NB4 (cell line): ENCODE measurements at places on chromosomes 7 and 10.
A peak's percentile ranks its signal among the peaks of the same experiment; 100 is the strongest.

GRCh38 chr7:28270536-28270935 lies 89.9 kb upstream of the JAZF1 start:
- no peak for DNase-seq

DNA sequence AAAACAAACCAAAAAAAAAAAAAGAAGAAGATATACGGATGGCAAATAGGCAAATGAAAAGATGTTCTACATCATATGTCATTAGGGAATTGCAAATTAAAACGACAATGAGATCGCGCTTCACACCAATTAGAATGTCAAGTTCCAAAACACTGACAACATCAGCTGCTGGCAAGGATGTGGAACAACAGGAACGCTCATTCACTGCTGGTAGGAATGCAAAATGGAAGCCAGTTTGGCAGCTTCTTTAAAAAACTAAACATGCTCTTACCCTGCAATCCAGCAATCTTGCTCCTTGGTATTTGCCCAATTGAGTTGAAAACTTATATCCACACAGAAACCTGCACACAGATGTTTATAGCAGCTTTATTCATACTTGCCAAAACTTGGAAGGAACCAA lies 34.8 kb downstream of the CALML5 start:
- DNase-seq = no peak

DNA sequence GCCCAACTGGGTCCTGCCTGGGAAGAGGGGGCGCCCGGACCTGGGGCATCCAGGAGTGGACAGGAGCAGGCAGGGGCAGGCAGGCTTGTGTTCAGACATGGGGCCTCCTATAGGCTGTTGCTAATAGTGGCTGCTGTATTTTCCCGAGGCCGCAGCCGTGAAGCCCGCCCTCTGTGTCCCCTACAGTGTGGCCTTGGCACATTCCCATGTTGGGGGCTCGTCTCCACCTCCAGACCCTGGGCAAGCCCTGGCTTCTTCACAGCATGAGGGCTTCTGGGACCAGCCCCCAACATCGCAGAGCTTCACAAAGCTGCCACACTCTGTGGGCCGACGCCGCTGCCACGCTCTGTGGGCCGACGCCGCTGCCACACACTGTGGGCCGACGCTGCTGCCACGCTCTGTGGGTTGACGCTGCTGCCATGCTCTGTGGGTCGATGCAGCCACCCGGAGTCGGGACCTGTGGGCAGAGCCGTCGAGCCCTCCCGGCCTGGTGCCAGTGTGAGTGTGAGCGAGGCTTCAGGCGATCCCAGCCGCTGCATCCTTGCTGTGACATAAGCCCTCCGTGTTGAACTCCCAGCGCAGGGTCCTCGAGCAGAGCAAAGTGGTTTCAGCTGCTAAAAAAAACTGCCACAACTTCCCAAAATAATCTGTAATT lies 109.0 kb downstream of the INPP5A start:
- DNase-seq = no peak

DNA sequence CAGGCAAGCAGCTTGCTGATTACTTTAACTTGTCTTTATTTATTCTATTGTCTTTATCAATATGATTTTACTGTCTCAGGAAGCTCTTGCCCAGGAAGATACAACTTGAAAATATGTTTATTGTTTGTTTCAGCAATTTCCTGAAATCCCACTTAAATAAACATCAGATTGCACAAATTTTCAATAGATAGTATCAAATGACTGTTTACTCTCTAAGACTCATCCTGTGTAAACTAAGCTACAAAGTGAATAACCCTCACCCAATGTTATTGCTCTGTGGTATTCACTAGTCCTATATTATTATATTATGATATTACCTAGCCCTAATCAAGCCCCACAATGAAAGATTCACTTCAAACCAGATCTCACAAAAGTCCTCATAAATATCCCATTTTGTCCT lies 130.4 kb upstream of the HPS1 start:
- no peak for DNase-seq

DNA sequence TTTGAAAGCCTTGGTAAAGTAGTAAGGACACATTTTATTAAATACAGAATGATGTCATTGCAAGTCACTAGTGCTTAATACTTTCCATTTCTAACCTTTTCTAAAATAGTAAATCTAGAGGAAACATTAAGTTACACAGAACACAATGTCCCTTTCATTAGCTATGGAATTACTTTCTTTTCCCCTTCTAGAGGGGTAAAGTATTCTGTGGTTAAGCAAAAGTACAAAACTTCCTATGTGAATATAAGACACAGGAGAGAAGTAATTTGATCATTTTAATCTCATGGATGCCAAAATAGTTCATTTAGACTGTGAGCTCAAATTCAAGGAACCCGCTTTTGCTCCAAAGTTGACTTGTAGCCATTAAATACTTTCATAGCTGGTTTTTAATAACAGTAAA lies 49.8 kb downstream of the SEMA3E start:
- DNase-seq = no peak

DNA sequence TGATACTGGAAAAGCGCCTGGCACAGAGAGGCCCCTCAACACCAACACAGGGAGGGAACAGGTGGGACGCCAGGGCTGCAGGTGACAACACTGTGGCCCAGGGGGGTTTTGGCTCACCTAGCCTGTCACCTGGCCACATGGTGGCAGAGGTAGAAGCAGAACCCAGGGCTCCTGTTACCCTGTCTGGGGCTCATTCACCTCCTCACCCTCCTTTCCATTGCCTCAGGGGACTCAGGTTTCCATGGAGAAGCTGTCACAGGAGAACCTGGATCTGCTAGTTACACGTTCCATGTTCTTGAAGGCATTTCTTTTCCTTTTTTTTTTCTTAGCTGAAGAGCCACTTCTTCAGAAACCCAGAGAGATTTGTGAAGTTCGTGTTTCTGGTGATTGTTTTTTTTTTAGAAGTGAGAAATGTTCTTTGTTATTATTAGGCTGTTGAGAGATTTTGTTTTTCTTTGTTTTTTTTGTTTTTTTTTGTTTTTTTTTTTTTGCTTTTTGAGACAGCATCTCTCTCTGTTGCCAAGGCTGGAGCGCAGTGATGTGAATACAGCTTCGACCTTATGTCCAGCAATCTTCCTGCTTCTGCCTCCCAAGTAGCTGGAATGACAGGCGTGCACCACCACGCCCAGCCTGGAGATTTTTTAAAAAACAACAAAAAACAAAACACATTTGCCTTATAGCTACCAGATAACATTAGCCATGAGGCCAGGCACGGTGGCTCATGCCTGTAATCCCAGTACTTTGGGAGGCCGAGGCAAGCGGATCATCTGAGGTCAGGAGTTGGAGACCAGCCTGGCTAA lies 16.0 kb downstream of the DENND2A start:
- DNase-seq = no peak

DNA sequence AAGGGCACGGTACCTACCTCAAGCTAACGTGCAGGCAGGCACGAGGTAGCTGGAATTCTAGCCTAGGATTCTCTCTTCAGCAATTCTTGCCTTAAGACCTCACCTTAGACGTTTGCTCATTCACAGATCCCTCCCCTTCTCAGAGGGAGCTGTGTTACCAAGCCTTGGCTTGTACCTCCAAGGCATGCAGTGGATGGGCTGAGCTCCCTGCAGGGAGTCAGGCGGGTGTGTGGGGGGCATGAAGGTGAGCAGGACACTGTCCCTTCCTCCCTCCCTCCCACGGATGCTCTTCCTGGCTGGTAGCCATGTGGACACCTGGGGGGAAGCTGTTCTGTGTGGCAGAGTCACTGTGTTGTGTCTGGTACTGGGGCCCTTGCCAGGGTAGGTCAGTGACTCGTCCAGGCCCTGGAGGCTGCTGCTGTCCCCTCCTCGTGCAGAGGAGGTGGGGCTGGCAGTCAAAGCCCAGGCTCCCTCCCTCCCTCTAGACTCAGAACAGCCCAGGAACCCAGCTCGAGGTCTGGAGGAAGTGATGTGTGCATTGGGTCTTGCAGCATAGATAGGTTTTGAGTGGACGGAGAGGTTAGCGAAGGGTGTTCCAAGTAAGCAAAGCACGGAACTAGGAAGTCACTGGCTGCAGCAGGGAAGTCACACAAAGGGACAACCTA lies 222.2 kb upstream of the SH2B2 start:
- peak; percentile 61 for DNase-seq

- no peak for DNase-seq
Observed at GRCh38 chr7:74371381-74372341, 82.0 kb upstream of the GTF2IRD1 start.

- no peak for DNase-seq
Observed at GRCh38 chr7:157908006-157908782, 571.4 kb downstream of the DNAJB6 start.

GRCh38 chr10:112819231-112819630 lies 130.8 kb upstream of the TCF7L2 start:
- DNase-seq = no peak

- DNase-seq = no peak
Observed at GRCh38 chr7:2624293-2624886, 7.4 kb upstream of the TTYH3 start.

DNA sequence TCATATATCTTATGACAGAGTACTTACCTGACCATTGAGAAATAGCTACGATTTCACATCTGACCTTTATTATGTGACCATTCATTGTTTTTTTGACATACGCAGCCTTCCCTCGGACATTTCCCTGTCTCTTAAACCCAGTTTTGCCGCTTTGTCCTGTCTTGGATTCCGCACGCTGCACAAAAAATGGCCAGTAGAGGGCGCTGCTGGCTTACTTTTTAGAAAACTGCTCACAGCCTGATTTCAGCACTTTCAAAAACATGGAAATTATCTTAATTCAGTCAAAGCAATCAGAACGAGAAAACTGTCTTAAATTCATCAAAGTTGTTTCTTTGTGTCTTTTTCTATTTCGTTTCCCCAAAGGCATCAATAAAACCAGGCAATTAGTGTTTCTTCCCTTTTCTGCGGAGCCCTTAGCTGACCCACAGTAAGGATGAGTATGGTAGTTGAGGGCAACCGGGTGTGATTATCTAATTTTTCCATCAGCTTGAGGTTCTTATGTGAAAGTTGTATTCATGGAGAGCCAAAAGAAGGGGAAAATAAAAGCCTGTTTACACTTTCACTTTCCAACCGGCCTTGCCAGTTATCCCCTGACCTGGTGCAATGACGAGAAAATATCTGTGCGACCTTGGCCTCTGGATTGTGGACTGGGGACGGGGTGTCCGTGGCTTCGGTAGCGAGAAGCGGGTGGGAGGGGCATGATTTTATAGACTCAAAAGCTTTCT lies 144.4 kb downstream of the DYNC1I1 start:
- DNase-seq = peak; percentile 77

DNA sequence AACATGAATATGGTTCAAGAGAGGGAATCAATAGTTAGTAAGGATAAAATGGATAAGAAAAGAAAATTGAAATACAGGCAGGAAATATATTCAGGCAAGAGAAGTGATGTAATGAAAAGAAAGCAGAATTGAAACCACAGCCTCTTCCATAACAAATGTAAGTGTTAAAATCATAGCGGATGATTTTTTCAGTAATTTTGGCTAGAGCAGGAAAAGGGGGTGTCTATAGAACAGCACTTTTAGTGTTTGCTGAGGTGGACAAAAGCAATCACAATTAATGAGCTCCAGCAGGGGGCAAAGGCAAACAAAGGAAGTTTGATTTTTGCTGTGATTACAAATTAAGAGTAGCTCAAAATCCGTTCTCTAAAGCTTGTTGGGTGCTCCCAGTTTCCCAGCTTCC lies 79.0 kb downstream of the TRIL start:
- DNase-seq = no peak

DNA sequence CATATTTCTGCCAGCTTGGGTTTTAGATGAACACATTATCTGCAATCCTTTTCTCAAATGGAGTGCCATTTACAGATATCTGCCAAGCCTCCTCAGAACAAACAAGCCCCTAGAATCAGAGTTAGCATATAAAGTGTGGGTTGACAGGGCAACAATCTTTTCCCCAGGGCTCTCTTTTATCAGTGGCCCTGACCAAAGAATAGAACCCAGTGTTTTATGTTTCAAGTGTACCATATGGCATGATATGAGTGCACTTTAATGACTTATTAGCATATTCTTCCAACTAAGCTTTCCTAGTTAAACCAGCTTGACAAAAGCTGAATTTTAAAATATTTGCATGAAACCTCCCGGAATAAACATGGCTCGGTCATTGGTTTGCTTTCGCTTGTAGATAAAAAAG lies 57.3 kb downstream of the EVX1 start:
- no peak for DNase-seq

- no peak for DNase-seq
Observed at GRCh38 chr7:102222445-102222844, 64.2 kb upstream of the SH2B2 start.

DNA sequence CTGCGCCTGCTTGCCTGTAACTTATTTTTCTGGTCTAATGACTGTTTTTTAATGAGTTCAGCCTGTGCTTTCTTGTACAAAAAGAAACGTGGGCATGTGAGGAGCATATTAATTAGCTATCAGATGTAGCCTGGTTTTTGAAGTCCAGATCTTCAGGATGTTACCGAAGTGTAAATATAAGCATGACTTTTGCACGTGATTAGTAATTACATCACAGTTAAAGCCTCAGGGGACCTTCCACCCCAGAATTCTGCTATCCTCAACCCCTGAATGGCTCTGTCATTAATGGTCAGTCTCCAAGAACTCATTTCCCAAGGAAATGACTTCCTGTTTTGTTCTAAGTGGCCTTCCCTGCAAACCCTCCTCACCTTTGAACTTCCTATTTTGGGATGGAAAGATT lies 2.1 kb upstream of the PRXL2A start:
- DNase-seq = no peak

DNA sequence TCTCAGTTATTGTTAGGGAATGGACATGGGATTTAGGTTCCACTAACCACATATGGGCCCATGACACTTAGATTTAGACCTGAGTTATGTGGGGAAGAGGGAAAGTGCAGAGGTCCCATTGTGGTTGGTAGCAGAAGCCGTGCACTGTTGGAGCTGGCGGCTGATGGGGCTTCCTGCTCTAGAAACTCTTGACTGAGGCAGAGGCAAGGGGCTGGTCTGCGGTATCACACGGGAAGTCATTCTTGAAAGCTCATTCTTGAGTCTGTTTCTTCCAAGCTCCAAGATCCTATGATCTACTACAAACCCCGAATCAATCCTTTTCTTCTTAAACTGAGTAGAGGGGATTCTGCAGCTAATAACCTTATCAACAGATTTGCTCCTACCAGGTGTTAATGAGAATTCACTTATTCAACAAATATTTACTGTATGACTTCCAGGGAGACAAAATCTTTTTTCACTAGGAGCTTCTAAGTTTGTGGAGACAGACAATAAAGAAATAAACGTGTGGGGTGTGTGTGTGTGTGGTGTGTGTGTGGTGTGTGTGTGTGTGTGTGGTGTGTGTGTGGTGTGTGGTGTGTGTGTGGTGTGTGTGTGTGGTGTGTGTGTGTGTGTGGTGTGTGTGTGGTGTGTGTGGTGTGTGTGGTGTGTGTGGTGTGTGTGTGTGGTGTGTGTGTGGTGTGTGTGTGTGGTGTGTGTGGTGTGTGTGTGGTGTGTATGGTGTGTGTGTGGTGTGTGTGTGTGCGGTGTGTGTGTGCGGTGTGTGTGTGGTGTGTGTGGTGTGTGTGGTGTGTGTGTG lies 57.1 kb downstream of the AOC1 start:
- DNase-seq = peak; percentile 72
